GM19239 (cell line): ENCODE measurements at places on chromosomes 1 and 21.

- DNase-seq: peak; percentile 6
Observed at GRCh38 chr1:174021591-174022079, 522 bp downstream of the RC3H1 start.

- DNase-seq: no peak
Observed at GRCh38 chr1:46487818-46488218, 1.8 kb upstream of the DMBX1 start.

DNA sequence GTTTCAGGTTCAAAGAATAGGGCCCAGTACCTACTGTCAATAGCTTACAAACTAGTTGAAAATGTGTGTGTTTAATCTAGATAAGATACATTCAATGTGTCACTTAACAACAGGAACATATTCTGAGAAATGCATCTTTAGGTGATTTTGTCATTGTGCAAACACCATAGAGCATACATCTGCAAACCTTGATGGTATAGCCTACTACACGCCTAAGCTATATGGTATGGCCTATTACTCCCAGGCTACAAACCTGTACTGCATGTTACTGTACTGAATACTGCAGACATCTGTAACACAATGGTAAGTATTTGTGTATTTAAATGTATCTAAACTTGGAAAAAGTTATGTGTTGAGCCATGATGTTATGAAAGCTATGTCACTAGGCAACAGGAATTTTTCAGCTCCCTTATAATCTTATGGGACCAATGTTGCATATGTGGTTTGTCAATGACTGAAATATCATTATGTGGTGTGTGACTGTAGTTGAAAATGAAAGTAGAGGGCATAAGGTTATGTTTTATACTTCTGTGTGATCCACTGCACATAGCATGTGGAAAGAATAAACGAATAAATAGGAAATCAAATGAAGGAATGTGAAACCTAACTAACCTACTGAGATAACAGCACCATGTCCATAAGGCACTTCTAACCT lies 129.0 kb upstream of the CAMK1G start:
- no peak for DNase-seq

DNA sequence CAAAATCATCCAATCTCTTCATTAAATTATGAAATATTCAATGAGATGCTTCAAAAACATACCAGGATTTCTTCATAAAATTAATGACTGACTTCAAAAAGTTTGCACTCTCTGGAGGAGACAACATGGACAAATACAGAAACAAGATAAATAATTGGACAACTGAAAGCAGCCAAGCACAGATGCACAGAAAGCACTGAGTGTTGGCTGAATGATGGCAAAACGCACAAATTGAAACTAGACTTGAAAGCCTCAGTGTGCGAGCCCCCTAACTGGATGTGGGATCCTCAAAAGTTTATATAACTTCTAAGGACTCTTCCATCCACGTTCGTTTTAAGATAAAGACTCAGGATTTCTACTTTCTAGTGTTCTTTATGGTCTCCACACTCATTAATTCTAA lies 27.9 kb downstream of the RGS18 start:
- DNase-seq: no peak

DNA sequence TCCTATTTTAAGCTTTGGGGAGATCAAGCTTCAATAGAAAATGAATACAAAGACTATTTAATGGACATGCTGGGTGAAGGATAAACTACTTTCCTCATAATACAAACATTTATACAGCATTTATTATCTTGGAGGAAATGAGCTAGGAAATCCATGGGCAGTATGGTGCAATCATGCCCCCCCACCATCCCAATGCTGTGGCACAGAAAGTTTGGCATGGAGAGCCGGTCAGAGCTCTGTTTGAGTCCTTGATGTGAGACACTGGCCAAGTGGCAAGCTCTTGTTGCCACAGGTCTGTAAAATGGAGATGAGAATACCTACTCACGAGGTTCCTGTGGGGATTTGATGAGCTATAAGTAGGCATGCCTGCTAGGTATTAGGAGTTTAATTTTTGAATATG lies 120.6 kb downstream of the MAB21L3 start:
- DNase-seq: no peak

GRCh38 chr1:53274541-53275185 lies 36.3 kb upstream of the MAGOH start:
- DNase-seq: no peak

- no peak for DNase-seq
Observed at GRCh38 chr1:75265792-75266191, 131.6 kb downstream of the LHX8 start.

DNA sequence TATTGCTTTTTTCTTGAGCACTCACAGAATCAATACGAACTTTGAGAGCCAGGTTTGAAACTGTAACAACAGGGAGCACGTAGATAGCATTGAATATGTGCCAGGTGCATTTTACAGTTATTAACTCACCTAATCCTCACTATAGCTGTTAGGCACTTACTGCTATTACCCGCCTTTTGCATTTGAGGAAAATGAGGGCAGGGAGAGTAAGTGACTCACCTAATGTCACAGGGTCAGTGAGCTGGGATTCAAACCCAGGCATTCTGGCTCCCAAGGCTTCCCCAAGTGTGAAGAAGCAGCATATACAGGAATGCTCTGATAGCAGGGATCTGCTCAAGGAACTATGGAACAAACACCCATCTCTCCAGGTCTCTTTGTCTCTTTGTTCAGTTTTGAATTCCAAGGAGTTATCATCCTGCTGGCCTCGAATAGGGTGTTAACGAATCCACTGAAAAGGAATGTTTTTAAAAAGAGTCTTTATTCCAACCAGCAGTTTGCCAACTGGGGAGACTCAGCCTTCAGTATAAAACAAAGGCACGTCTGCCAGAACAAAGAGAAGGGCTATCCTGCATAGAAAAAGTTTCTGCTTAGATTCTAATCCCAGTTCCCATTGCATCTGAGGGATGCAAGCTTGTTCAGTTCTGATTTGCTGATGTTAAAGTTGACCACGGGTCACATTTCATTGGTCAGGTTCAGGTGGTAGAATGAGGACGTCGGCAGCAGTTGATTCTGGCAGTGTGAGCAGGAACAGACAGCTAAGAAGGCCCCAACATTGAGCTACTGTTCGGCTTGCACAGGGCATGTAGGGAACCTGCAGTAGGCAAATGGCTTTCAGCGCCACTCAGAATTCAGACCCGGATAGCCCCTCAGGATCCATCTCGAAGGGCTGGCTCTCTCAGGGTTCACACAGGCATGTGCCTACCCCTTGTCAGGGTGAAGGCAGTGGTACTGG lies 22.1 kb downstream of the TRIM67 start:
- DNase-seq: no peak

GRCh38 chr1:45093334-45093733 lies 81.3 kb downstream of the UROD start:
- no peak for DNase-seq

GRCh38 chr1:199279872-199280645 lies 641.2 kb downstream of the PTPRC start:
- no peak for DNase-seq

- DNase-seq: no peak
Observed at GRCh38 chr1:32454726-32455125, 10.1 kb upstream of the ZBTB8B start.

- no peak for DNase-seq
Observed at GRCh38 chr1:205343431-205344065, 13.2 kb downstream of the KLHDC8A start.

- no peak for DNase-seq
Observed at GRCh38 chr1:57951390-57951789, 527.5 kb upstream of the DAB1 start.

- no peak for DNase-seq
Observed at GRCh38 chr1:151196292-151196800, 2.0 kb upstream of the PIP5K1A start.

- no peak for DNase-seq
Observed at GRCh38 chr21:40531431-40532110, 315.4 kb downstream of the DSCAM start.

DNA sequence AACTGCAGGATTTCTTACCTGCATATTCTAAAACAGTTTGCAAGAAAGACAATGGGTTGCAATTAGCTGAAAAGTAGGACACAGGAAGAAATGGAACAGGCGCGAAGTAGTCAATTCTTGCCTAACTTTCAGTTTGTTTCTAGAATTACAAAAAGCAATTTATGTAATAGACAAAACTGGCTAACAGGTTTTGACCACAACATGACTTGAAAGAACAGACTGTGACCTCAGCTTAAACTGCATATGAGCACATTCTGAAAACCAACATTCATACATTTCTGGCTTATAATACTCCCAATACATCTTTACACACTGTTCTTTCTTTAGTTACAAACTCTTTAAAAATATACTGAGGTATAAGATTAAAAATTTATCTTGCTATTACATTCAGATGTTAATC lies 405.9 kb upstream of the B3GALT2 start:
- no peak for DNase-seq

- no peak for DNase-seq
Observed at GRCh38 chr1:226633541-226634165, 85.1 kb downstream of the STUM start.

DNA sequence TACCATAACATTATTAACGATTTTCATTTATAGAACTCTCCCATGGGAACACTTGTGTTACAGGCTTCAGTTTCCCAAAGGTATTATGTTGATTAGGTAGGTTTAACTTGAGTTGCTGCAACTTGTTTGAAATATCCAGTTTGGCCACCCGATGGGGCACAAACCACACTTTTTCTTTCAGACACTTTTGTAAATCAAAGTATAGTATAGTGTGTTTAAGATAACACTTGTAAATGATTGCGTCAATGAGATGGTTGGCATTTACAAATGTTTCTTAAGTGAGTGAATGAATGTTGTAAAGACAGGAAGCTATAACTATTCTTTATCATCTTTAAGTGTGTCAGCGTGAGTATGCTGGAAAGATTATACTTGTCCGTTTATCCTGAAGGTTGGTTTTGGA lies 4.3 kb downstream of the XPR1 start:
- DNase-seq: no peak

DNA sequence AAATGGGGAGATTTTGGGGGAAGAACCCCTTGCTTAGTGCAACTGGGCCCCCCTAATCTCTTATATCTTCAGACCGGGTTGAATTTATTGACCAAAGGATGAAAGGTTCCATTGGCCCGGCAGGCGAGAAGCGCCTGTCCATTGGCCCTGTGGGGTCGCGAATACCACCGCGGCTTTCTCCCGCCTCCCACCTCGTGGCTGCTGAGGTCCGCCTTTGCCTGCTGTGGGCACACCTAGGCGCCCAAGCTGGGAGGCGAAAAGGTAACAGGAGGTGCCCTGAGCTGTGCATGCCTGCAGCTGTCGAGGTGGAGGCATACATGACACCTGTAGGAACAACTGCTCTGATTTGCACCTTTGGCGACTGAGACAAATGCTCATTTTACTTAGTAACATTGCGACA lies 21.1 kb upstream of the FLG2 start:
- no peak for DNase-seq

- no peak for DNase-seq
Observed at GRCh38 chr1:207876131-207876530, 34.8 kb downstream of the CD34 start.

DNA sequence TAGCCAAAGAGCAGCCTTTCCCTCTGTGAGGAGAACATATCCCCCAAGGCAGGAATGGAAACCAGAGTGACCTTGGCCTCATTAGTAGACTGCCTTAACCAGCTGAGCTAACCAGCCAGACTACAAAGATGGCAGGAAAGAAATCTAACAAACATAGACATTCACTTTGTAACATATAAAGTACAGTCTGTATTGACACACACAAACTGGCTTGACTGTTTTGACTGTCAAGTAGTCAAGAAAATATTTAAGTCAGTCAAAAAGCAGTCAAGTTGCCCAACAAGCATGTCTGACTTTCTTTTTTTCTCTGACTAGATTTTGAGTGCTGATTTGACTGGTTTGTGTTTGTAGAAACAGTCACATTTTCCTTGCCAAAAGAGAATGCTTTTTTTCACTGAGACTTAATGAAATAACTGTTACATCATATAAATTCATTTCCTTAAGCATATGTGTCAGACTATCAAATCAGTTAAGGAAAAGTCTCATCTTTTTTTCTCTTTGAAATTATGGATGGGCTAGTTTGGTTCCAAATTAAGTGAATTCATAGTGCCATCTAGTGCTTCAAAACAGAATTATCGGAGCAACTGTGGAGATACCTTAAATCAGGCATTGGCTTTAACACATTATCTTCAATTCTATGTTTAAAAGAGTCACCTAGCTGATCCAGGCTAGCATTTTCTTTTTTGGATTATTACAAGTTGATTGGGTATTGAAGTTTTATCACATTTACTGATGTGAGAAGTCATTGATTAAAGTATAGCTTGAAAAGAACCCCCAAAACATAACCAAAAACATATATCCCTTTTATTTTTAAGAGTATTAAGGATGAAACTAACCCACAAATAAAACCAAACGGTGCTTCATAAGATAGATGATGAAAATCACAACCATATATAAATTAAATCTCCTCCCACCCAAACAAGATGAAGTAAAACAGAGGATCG lies 75.0 kb downstream of the ATP6V1G3 start:
- DNase-seq: no peak

DNA sequence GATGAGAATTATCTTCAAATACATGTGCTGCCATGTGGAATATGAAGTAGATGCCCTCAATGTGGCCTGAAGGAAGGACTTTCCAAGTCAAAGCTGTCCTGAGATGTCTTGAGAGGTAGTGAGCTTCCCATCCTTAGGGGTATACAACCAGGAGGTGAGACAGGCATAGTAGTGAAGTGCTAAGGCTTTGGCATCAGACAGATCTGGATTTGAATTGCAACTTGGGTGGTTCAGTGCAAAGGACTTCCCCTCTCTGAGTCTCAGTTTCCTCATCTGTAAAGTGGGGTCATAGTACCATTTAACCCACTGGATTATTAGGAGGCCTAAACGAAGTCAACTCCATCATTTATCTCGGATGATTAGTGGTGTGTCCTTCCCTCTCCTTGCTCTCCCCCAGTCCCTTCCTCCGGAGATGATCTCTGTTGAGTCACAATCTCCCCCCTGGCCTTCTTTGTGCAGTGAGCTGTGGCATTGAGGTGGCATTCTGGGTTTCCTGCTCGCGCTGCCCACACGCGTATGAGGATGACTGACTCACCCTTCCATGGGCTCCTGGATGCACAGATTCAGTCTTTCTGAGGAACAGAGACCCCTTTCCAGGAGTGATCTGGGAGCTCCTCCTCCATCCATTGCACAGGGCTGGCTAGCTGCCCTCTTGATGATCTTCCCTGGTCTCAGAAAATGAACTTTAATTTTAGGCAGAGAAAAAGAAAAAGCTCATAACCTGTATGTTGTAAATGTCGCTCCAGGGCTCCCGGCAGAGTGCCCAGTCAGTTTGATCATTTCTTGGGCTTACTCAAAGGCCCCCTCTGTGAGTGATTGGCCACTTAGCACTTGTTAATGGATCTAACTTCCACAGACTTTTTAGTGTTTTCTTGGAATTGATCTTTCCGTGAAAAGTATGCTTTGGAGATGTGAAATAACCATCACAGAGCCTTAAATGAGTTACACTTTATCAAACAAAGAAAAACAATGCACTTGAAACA lies 354.6 kb downstream of the PTPRU start:
- DNase-seq: no peak

DNA sequence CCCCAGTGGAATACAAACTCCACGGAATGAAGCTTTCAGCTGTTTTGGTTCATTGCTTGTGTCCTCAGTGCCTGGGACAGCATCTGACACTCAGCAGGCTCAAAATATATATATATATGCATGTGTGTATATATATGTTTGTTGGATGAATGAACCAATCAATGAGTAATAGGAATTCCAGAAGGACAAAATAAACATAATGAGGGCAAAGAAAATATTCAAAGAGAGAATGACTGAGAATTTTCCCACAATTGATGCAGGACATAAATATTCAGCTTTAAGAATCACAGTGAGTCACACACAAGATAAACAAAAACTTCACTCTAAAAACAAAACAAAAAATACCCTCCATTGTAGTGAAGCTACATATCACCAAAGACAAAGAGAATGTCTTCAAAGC lies 64.0 kb downstream of the CHD5 start:
- no peak for DNase-seq
